ENCODE measurements at places on chromosomes 1 and 21.

DNA sequence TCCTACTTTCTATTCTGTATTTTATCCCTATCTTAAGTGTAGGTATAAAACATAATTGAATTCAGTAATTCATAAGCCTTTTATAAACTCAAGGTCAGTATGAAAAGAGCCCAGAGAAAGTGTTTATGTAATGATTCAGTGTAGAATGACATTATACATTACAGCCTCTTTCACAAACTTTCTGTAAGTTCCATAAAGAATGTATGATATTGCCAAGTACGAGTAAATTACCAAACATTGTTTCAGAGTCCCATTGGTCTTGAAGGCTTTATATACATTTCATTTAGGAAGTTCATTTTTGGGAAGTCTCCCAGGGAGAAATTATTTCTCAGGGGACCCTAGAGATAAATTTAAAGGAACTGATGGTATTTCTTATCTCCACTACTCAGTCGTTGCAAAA is 37.8 kb upstream of the VAMP3 start:
- DNase-seq, result no peak

- no peak for DNase-seq
Observed at GRCh38 chr21:42324896-42325295, 9.7 kb upstream of the TFF3 start.

DNA sequence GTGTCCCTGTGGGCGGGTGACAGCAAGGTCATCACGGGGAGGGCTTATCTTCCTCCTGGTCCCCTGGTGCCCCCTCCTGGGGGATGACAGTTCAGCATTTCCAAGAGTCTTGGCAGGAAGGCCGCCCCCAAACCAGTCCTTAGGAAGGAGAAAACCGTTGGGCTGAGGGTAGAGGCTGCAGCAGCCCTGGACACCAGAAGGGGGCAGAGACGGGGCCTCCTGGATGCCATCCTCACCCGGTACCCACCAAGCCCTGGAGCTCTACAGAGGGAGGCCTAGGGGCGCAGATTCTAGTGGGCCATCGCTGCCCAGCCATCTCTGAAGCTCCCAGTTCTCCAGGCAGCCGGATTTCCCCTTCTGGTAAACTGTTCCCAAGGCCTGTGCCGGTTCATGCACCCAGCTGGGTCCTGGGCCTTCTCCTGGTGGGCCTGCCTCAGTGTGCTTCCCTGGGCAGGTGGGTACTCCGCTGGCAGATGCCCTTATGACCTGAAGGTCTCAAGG is 14.8 kb upstream of the ZNF669 start:
- DNase-seq, result no peak

GRCh38 chr1:151924691-151925587 is 15.6 kb upstream of the THEM4 start:
- DNase-seq, result no peak

GRCh38 chr1:225464851-225465792 is 37.3 kb upstream of the LBR start:
- DNase-seq, result no peak

DNA sequence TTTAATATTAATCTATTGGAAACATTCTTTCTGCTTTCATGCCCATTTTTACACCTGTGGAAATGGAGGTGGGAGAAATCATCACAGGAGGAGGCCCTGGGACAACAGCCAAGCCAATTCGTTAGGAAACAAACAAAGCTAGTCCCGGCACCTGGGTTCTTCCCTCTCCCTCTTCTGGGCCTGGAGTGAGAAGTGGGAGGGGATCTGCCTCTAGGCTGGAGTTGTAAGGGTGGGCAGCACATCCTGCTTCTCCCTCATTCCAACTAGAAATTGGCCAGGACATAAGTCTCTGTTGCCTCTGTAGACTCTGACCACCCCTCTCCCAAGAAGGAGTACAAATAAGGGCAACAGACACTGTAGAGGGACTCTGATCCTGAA is 20.2 kb upstream of the ERO1B start:
- DNase-seq, result no peak

All from stimulated activated CD4-positive, alpha-beta T cell treated with anti-CD3 and anti-CD28 coated beads, Interleukin-1b, Interleukin-23, amount 100 ng/mL, for 1 hour (primary cell).